Head of caudate nucleus (tissue), 42 donors: ENCODE measurements at places on chromosomes 1 and 21.
A peak's percentile ranks its signal among the peaks of the same experiment; 100 is the strongest.

DNA sequence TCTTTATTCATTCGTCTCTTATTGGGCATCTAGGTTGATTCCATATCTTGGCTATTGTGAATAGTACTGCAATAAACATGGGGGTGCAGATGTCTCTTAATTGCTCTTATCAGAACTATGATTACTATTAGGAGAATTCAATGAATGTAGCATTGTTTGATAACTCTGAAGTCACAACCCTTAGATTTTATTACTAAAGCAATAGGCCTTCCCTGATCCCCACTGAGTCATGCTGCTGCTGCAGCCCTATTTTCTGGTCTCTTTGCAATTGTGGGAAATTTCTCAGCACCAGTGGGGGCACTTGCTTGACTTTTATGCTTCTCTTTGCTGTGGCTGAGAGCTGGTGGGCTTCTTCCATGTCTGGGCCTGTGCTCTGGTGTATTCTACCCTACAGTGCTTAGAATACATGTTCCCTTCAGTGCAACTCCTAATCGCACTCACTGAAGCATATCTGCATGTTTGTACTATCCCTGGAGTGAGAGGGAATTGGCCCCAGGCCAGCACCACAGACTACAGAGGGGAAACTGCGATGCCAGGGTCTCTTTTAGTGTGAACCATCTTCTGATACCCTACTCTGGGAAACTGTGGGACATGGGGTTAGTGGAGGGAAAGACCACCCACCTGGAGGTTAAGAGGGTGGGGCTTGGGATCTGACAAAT is 52.2 kb upstream of the ROR1 start:
- no peak for DNase-seq

DNA sequence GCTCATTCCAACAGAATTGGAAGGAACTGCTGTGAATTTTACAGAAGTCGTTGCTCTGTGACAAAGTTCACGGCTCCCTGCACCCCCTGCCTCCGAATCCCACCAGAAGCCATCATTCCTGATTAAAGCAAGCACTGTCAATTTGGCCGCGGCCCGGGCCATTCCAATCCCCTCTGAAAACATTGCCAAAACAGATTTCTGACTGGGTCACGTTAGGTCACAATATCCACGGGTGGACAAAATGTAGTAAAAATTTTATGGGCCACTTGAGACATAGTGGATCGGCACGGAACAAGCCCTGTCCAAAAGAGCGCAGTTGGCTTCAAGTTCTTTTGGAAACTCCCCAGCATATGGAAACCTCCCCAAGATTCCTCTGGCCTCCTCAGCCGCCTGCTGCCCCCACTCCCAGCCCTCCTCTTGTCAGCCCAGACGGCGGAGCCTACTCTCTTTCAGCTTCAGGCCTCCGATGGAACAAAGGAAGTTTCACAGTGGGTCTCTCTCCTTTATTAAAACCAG is 67.2 kb upstream of the IFNAR2 start:
- DNase-seq, result no peak

- DNase-seq, result no peak
These were observed 31.9 kb upstream of the COL6A2 start for GRCh38 chr21:46065914-46066551.

- DNase-seq, result no peak
These were observed 9.9 kb upstream of the COA7 start for GRCh38 chr1:52707927-52708655.

GRCh38 chr21:41691205-41692184 is 75.4 kb downstream of the RIPK4 start:
- DNase-seq, result peak; percentile 45

GRCh38 chr1:185972096-185972850 is 238.1 kb downstream of the HMCN1 start:
- DNase-seq, result no peak

DNA sequence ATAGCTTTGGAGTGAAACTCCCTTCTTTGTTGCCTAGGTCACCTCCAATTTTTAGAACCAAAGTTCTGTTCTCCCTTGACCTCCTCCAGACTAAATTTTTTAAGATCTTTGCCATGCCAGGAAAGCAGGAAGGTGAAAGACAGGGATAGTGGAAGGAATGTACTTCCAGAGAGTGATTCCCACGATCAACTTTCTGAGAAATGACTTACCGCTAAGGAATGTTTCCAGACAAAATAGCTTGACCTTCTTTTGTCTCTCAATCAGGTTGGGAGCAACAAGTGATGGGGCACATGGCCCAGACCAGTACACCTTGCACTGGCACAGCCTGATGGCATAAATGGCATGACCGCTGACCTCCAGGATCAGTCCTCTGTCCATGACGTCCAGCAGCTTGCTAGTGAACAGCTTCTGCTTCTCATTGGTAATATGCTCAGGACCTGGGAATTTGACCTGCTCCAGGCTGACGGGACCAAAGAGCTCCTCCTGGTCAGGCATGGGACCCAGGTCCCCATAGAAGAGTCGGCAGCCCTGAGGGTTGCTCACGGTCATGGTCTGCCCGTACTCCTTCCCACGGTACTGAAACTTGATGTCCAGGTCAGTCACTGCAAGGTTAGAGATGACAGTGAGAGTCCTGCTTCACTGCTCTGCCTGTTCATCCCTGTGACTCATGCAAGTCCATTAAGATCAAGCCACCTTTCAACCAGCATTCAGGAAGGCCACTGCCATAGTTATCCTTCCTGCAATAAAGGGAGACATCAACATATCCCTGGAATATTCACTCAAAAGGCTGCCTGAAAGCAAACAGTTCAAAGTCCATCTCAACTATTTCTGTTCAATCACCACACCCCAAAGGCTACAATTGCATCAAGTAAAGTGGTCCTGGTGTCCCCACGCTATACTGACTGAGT is 6.2 kb upstream of the C1orf74 start:
- no peak for DNase-seq

GRCh38 chr1:67558449-67559193 is 126.4 kb upstream of the GADD45A start:
- DNase-seq, result no peak

GRCh38 chr1:40133839-40134238 is 27.3 kb upstream of the RLF start:
- DNase-seq, result no peak

DNA sequence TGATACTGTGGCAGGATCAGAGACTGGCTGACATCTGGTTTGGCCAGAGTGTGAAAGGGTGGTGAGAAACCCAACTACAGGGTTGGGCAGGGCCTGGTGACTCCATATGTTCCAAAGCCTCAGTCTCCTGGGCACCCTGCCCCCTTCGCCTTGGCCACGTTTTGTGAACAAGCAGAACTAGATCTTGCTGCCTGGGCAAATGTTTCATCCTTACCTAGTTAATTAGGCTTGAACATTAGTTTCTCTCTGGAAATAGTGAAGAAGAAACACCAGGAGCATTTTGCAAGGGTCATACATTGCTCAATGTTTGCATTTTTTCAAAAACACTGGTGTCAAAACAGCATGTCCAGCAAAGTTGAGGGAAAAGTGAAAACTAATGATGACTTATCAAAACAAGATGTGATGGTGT is 60.5 kb downstream of the MAP3K7CL start:
- no peak for DNase-seq

- DNase-seq, result no peak
These were observed 11.5 kb downstream of the ARHGEF16 start for GRCh38 chr1:3465935-3466321.

DNA sequence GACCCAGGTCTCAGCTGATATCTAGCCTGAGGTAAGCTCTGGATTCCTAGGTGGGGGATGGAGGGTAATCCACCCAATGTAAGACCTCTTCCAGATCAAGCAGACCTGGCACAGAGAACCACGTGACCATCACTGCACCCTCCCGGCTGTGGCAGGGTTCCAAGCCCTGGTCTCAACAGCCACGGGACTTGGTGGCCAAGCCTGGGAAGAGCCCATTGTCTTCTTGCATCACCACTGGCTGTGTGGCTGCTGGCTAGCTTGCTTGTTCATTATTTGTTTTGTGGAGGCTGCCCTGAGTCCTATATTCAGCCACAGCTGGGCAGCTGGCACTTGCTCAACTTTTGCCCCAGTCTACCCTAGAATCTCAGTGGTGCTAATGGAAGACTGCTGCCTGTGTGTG is 24.1 kb upstream of the NFASC start:
- DNase-seq, result peak; percentile 91

DNA sequence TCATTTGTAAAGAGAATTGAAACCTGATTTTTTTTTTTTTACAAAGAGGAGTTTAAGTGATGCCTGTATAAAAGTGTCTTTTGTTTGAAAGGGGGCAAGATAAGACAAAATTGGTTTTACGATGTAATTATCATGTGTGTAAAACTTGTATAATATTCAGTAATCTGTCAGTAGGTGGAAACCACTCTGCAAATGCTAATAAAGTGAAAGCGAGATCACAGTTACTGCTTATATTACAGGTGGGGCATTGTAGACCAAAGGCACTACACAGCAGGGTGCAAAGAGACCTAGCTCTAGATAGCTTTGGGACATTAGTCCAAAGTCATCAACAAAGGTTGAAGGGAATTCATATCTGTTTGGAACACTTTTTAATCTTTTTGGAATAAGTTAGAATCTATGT is 174.2 kb downstream of the LHX8 start:
- DNase-seq, result no peak

DNA sequence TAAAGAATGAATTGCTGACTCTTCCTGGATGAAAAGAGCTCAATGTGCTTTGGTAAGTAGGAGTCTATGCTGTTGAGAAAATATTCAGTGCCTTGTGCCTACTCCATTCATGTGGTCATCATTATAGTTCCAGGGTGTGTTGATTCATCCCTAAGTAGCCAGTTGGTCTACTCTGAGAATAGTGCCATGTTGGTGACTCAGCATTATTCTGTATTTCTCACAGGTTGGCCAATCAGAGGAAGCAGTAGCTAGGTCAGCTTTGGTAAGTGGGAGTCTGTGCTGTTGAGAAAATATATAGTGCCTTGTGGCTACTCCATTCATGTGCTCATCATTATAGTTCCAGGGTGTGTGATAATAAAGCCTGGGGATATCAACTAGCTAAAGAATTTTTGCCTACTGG is 397.3 kb downstream of the AGBL4 start:
- DNase-seq, result no peak

- no peak for DNase-seq
These were observed 77.6 kb downstream of the PGBD5 start for GRCh38 chr1:230348386-230349019.

DNA sequence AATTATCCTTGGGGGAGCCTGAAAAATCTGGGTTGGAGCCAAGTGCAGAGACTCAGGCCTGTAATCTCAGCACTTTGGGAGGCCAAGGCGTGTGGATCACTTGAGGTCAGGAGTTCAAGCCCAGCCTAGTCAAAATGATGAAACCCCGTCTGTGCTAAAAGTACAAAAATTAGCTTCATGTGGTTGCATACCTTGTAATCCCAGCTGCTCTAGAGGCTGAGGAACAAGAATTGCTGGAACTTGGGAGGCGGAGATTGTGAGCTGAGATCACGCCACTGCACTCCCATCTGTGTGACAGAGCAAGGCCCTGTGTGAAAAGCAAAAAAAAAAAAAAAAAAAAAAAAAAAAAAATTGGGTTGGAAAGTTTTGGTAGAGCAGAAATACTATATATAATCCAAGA is 1563.6 kb upstream of the PRMT6 start:
- no peak for DNase-seq

GRCh38 chr1:59936358-59936821 is 9.8 kb upstream of the CYP2J2 start:
- no peak for DNase-seq

DNA sequence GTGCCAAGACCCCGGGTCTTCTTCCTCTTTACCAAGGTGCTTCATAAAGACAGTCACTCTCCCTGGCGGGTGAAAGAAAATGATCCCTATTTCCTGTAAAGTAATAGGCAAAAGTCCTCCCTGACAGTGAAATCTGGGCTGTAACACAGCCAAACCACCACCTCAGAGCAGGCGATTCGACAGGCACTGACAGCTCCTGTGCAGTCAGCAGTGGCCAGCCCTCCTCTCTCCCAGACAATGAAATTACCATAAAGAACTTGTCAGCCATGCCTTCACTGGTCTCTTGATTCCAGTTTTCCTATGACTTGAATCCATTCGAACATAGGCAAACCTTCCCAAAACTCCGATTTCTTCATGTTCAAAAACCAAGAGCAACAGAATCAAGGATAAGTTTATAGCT is 492.2 kb upstream of the DAB1 start:
- no peak for DNase-seq

- DNase-seq, result no peak
These were observed 9.9 kb upstream of the SPRR4 start for GRCh38 chr1:152960452-152961044.

DNA sequence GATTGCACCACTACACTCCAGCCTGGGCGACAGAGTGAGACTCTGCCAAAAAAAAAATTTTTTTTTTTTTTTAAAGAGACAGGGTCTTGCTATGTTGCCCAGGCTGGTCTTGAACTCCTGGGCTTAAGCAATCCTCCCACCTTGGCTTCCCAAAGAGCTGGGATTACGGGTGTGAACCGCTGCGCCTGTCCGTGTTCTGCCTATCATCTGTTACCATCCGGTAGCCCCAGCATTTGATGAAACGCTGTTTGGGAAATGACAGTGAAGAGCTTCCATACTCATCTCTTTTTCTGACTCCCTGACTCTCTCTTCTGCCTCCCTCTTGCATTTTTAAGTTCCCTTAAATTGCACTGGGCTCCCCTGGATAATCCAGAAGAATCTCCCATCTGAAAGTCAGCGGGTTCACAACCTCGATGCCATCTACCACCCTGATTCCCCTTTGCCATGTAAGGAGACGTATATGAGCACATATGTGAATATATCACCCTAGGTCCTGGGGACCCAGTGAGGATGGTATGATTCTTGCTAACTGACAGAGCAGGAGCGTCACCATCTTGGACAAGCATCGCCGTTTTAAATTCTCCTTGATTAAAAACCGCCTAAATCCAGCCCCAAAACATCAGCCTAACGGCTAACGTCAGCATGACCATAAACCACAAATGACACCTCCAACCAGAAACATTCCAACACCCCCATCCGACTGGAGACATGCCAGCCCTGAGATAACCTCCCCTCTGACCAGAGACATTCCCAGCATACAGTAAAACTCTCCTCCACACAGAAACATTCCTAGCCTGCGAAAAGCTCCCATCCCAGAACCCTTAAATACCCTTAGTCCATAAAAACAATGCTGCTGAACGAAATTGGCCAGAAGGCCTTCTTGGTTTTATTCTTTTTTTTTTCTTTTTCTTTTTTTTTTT is 12.4 kb downstream of the TNFRSF8 start:
- DNase-seq, result no peak

- no peak for DNase-seq
These were observed 71.7 kb downstream of the SH3GLB1 start for GRCh38 chr1:86776108-86776507.

DNA sequence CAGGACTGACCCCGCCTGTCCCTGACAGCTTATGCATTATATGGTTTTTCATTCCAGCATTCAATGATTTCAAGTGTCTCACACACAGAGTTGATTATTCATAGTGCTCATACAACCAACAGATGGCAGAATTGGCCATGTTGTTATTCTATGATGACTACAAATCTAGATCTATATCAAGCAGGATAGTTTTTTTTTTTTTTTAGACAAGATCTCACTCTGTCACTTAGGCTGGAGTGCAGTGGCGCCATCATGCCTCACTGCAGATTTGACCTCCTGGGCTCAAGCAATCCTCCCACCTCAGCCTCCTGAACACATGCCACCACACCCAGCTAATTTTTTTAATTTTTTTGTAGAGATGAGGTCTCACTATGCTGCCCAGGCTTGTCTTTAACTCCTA is 40.1 kb upstream of the LRRC8D start:
- no peak for DNase-seq

GRCh38 chr1:40853113-40853884 is 8.9 kb downstream of the CITED4 start:
- no peak for DNase-seq
